NCI-H2107 (cell line): ENCODE measurements at places on chromosomes 1 and 21.

DNA sequence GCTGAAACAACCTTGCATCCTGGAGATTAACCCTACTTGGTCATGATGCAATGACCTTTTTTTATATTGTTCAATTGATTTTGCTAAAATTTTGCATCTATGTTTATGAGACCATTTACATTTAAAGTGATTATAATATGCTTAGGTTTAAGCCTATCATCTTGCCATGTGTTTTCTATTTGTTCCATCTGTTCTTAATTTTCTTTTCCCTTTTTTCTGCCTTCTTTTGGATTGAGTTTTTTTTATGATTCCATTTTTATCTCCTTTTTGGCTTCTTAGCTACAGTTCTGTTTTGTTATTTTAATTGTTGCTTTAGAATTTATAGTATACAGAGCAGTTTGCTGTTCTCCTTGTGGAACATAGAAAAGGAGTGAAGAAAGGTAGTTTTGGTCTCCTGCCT, 385.1 kb upstream of the USP24 start:
- DNase-seq = no peak

DNA sequence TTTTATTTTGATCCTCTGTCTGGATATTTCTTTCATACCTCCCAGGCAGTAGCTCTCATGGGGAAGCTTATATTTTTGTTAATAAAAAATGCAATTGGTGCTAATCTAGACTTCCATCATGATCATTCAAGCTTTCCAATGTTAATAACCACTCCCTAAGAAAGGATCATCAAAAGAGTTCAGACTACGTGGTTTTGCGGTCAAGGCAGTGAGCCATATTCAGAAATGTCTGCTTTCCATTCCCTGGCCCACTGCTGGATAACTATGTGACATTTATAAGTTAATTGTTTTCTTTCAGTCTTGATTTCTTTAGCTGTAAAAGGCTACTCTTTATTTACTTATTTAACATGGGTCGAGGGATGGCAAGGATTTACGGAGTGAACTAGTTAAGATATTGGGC, 414.6 kb downstream of the LMO4 start:
- no peak for DNase-seq

GRCh38 chr1:192740214-192740613, 68.6 kb upstream of the RGS2 start:
- no peak for DNase-seq

- no peak for DNase-seq
Measured at GRCh38 chr1:7478142-7478790, 292.8 kb upstream of the VAMP3 start.

DNA sequence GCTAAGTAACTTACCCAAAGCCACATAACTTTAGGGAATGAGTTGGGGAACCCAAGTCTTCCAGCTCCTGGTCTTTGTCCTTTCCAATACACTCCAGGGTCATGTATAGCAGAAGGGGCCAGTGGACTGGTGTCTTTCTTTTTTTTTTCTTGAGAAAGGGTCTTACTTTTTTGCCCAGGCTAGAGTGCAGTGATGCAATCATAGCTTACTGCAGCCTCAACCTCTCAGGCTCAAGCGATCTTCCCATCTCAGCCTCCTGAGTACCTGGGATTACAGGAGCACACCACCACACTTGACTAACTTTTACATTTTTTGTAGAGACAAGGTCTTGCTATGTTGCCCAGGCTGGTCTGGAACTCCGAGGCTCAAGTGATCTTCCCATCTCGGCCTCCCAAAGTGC, 12.2 kb downstream of the NAV1 start:
- DNase-seq = no peak

- no peak for DNase-seq
Measured at GRCh38 chr1:172398193-172398592, 22.3 kb upstream of the C1orf105 start.
